WTC11 (cell line): ENCODE measurements at places on chromosomes 16 and 17.

GRCh38 chr17:59842901-59843652 lies 49.7 kb downstream of the TUBD1 start:
- peaks cover 71% of the 10 kb centered on the region for H3K4me1 ChIP-seq
- H3K4me3 ChIP-seq, result peak overlapping the region; percentile 12; the same call in 1 of the 2 replicates

DNA sequence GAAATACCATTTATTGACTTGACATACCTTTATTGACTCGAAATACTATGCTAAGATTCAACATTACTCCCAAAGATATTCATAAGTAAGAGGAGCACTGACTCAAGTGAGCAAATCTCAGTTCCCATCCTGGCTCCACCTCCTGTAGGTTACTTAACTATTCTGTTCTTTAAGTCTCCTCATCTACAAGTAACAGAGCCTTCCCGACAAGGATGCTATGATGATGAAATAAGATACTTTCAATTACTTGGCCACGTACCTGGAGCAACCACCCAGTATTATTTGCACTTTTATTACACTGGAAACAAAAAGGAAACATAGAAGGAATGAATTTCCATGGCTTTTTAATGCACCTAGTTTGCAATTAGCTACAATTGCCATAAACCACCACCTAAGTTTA lies 16.3 kb downstream of the KANSL1 start:
- H3K36me3 ChIP-seq, result peaks cover under 1% of the 10 kb centered on the region; the same call in 1 of the 2 replicates
- H3K27me3 ChIP-seq, result no peaks in the 10 kb centered on the region; the same call in 1 of the 2 replicates
- H3K4me3 ChIP-seq, result no peak overlapping the region
- peak overlapping the region; percentile 47; the same call in 1 of the 2 replicates for H3K27ac ChIP-seq

DNA sequence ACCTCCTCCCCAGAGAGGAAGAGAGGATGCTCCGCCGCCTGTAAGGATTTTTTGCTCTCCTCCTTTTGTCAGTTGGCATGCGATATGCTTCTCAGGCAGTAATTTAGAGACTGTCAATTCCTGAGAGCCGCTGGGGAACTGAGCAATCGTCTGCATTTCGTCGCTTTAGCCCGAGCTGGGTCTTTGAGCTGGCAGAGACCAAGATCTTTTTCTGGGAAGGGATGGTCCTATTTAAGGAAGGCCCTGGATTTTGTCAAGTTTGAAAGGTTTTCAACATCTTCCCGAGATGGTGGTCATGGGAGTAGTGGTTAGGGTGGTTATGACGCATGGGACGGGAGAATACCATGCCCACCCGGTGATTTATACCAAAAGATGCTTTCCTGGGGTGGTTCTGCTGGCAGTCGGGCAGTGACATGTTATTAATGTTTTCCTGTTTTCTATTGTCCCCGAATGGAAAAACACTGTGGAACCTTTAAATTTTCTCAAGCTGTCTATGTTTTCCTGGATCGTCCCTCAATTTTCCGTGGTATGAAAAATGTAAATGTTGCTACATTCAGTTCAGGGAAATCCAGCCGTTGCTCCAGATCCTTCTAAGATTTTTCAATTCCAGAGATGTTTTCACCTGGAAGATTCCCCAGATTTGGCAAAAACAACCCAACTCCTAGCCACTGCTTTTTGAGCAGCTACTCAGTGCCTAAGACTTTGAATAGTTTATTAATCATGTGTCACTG lies 586.4 kb downstream of the MAF start:
- H3K27ac ChIP-seq, result no peak overlapping the region
- no peak for DNase-seq
- no peak overlapping the region for H3K4me3 ChIP-seq
- no peaks in the 10 kb centered on the region for H3K27me3 ChIP-seq
- no peaks in the 10 kb centered on the region for H3K36me3 ChIP-seq

DNA sequence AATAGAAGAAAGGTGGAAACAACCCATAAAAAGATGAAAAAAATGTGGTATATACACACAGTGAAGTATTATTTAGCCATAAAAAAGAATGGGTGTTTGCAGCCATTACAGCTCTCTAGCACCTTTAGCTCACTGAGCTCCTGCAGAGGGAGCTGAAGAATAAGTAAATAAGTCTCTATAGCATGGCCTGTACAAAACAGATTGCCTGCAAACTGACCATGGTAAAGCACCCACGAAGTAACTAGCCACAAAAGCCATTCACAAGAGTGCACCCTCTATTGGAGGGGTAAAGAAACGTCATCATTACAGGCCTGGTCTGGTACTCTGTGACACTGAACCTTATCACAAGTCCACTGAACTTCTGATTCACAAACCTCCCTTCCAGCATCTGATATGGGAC lies 76.3 kb downstream of the USP32 start:
- no peak overlapping the region for H3K4me3 ChIP-seq
- H3K4me1 ChIP-seq, result peaks cover 23% of the 10 kb centered on the region
- no peak for DNase-seq
- H3K27ac ChIP-seq, result no peak overlapping the region

DNA sequence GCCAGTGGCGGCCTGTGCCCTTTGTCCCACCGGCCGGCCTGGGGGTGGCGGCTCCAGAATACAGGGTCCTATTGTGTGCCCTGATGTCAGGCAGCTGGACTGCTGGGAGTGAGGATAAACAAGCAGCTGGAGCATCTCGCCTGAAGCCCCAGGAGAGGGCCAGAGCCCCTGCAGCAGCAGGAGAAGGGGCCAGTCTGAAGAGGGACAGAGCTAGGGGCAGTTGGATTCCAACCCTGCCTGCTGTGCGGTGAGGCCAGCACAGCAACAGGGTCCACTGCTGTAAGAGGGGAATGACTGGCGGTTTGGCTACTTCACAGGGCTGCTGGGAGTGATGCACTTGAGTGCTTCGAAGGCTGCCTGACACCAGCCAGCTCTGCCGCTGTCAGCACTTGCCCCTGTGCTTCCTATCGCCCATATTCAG lies 25.0 kb downstream of the RAB11FIP4 start:
- no peak overlapping the region for H3K4me3 ChIP-seq
- peaks cover 23% of the 10 kb centered on the region for H3K4me1 ChIP-seq
- H3K27ac ChIP-seq, result no peak overlapping the region
- H3K27me3 ChIP-seq, result no peaks in the 10 kb centered on the region; the same call in 1 of the 2 replicates

- H3K36me3 ChIP-seq, result peaks cover 7% of the 10 kb centered on the region; the same call in 1 of the 2 replicates
- H3K27ac ChIP-seq, result peak overlapping the region; percentile 99
- H3K27me3 ChIP-seq, result peaks cover 1% of the 10 kb centered on the region; the same call in 1 of the 2 replicates
- peaks cover 36% of the 10 kb centered on the region for H3K4me1 ChIP-seq
Measured at GRCh38 chr17:39177256-39177655, 11.3 kb upstream of the ARL5C start.

- no peaks in the 10 kb centered on the region for H3K4me1 ChIP-seq
- no peak for DNase-seq
- peaks cover 12% of the 10 kb centered on the region for H3K27me3 ChIP-seq
- H3K27ac ChIP-seq, result no peak overlapping the region
- no peak overlapping the region for H3K4me3 ChIP-seq
Measured at GRCh38 chr17:80432350-80432955, 17.5 kb downstream of the ENDOV start.

DNA sequence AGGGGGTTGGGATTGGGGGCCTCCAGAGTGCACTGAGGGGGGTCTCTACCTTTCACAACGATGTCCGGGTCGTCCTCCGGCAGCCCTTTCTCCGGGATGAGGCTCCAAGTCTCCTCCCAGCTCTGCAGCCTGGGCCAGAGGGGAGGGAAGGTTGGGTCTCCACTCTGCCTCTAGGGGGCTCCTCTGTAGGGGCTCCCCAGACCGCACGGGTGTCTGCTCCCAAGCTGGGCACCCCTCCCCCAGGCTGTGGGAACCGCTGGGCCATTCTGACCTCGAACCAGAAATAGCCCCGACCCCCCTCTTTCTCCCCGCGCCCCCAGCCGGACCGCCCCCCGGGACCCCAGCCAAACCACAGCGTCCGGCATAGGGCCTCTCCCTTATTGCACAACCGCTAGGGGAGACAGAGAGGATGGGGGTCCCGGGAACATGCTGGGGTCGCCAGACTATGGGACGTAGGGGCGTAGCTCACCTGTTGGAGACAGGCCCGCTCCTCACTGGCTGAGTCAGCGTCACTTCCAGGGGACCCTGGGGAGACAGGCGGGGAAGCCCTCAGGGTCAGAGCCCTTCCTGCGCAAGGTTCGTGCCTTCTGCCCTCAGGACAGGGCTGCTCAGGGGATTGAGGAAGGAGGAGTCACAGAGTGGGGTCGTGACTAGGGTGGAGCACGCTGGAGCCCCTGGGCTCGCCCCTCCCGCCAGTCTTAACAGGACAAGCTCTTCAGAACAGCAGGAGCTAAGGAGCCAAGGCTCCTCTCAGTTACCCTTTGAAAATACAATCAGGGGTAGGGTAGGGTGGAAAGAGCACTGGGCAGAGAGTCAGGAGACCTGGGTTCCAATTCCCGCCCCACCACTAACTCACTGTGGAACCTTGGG lies 2.7 kb downstream of the PLEKHH3 start:
- H3K4me1 ChIP-seq, result peaks cover 40% of the 10 kb centered on the region
- peaks cover 3% of the 10 kb centered on the region for H3K27me3 ChIP-seq
- peak overlapping the region; percentile 64 for H3K4me3 ChIP-seq
- H3K36me3 ChIP-seq, result peaks cover 6% of the 10 kb centered on the region
- peak overlapping the region; percentile 63; the same call in 1 of the 2 replicates for H3K27ac ChIP-seq

DNA sequence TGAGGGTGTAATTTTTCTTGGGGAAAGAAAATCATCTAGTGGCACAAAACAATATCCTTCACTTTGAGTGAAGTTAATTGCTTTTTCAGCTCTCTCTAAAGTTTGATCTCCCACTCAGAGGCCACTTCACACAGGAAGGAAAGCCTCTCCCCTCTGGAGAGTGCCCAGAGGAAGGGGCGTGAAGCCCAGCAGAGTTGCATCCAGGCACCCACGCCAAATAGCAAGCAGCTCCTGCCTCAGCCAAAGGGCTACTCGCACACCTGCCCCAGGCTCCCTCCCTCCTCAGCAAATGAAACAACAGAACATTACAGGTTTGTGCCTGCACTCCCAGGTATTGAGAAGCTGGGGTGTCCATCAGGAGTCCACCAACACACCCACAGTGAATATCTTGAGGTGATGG lies 183.0 kb upstream of the RPL38 start:
- peaks cover 9% of the 10 kb centered on the region for H3K4me1 ChIP-seq
- DNase-seq, result no peak
- no peak overlapping the region for H3K4me3 ChIP-seq
- no peaks in the 10 kb centered on the region; the same call in 1 of the 2 replicates for H3K27me3 ChIP-seq
- no peaks in the 10 kb centered on the region for H3K36me3 ChIP-seq

DNA sequence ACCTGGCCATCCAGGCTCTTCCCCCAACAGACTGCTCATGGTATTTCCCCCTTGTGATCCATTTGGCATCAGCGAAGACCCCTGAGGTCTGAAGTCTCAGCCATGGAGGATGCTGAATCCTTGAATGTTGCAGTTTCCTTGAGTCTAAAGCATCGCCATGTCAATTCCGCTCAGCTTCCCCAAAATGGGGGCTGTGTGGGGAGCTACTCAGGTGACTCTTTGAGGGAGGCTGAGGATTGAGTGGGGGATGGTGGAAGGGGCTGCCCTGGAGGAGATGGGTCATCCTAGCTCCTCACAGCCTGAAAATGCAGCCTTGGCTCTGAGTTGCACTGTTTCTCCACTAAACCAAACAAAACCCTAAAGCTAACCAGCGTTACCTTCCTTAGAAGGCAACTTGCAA lies 2.6 kb downstream of the C16orf78 start:
- DNase-seq, result no peak
- no peaks in the 10 kb centered on the region for H3K36me3 ChIP-seq
- no peak overlapping the region for H3K4me3 ChIP-seq
- peaks cover 26% of the 10 kb centered on the region for H3K27me3 ChIP-seq

- peaks cover 8% of the 10 kb centered on the region for H3K27me3 ChIP-seq
- DNase-seq, result no peak
- H3K4me1 ChIP-seq, result peaks cover 69% of the 10 kb centered on the region
- no peaks in the 10 kb centered on the region for H3K36me3 ChIP-seq
- no peak overlapping the region for H3K4me3 ChIP-seq
- no peak overlapping the region for H3K27ac ChIP-seq
Measured at GRCh38 chr17:38591759-38592241, 14.0 kb downstream of the SRCIN1 start.

DNA sequence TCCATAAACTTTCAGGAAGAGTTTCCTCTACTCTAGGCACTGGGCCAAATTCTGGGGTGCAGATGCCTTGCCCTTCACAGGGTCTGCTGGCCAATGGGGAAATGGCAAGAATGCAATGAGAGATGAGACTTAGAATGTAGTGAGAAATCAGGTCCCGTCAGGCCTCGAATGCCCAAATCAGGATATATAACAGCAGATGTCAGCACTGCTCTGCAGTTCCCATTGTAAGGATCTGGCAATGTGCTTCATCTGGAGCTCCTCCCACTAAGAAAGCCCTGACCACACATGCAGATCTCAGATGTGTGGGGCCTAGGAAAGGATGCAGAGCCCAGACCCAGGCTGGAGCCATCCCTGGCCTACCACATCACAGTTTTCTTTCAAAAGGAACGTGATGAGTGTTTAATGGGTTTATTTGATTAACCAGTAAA lies 13.9 kb upstream of the LPCAT2 start:
- H3K27me3 ChIP-seq, result no peaks in the 10 kb centered on the region
- DNase-seq, result no peak
- peaks cover 7% of the 10 kb centered on the region for H3K36me3 ChIP-seq
- H3K27ac ChIP-seq, result 0 out of 2 replicates have a peak overlapping the region, but pooled peaks have one; percentile 30
- H3K4me3 ChIP-seq, result no peak overlapping the region

DNA sequence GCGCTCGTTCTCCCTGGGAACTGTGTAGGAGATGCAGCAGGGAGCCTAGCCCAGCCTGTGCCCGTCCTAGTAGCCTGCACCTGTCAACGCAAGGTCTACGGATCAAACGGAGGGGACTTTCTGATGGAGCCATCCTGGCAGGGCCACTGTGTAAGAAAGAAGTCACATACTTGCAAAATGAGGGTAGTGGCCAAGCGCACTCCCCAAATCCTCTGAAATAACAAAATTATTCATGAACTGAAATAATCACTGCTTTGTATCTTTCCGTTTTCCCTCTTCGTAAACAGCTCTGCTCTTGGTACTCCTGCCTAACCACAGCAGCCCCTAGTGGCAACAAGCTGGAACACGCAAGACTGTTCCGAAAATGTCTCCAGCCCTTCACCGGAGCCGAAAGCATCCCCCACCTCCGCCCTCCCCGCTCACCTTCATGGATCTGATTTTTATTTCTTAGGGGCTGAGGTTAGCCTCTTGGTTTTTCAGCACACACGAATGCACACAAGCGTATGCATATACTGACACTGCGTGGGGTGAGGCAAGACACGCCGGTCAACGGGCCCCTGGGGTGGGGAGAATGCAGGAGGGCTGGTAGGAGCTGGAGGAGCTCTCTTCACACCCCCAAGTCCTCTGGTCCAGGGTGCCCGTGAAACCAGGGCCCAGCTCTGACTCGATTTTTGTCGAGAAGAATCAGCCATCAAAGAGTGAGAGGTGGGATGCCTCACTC lies 100.8 kb downstream of the ABCC12 start:
- peaks cover 3% of the 10 kb centered on the region; the same call in 1 of the 2 replicates for H3K27me3 ChIP-seq
- H3K27ac ChIP-seq, result no peak overlapping the region; the same call in 1 of the 2 replicates
